ENCODE measurements at places on chromosomes 16 and 17. TPM values are rescaled to one million over a fixed set of nuclear protein-coding genes. Genes with fewer than 3 reads are reported as not detected.

HYDIN gene
- polyA plus RNA-seq: 0.65 TPM

PMFBP1 gene
- polyA plus RNA-seq: 0.07 TPM

G6PC1 gene
- not detected for polyA plus RNA-seq

RAPGEFL1 gene
- polyA plus RNA-seq: 2.3 TPM

DNA sequence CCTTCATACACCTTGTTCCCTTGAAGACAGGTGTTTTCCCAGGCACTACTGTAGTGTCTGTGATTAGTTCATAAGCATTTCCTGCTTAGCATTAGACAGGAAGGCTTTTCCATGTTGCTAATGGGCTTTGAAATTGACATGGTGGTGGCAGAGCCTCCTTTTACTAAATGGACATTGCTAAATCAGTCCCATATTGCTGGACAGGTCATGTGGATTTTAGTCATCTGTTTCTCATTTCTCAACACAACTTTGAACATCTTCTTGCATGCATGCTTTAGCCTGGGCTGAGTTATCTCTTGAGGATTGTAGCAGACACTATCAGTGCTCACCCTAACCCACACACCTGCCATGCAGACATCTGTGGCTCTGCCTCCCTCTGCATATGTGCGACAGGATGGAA lies 13.7 kb upstream of the BCO1 start:
- no peak for DNase-seq

- no peak for DNase-seq
Measured at GRCh38 chr17:2551928-2552327, 40.2 kb upstream of the METTL16 start.

GRCh38 chr17:42647778-42648177 lies 11.3 kb upstream of the TUBG2 start:
- no peak for DNase-seq

GRCh38 chr17:66345264-66345663 lies 42.9 kb downstream of the PRKCA start:
- no peak for DNase-seq

DNA sequence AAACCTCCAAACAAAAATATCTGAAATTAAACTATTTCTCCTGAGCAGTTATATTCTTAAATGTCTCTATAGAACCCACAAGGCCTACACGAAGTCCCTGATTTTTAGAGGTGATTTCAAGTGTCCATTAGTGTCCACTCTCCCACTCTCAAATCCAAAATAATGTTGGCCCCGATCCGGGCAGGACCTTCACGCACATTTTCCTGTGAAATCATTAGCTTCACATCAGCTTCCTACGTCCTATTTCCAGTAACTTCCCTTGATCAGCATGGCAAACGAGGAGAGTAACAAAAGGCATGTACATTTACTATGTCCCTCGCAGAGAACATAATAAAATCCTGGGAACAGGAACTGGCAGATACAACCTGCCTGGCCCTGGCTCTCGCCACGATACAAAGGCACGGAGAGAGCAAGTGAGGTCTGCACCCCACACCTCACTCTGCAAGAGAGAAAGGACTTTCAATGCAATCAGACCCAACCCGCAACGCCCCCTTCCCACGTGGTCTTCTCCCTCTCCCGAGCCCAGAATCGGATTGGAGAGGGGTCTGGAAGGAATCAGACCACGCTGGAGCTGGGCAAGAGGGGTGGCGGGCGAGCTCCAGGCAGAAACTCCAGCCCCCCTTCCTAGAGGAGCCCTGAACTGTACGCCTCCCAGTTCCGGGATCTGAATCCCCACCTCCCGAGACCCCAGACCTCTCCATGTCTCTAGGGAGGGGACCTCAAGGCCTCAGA lies 17.5 kb upstream of the C17orf78 start:
- no peak for DNase-seq

- DNase-seq: no peak
Measured at GRCh38 chr16:912322-912683, 58.5 kb downstream of the LMF1 start.

- DNase-seq: no peak
Measured at GRCh38 chr17:29611351-29612093, 11.2 kb downstream of the CORO6 start.

DNA sequence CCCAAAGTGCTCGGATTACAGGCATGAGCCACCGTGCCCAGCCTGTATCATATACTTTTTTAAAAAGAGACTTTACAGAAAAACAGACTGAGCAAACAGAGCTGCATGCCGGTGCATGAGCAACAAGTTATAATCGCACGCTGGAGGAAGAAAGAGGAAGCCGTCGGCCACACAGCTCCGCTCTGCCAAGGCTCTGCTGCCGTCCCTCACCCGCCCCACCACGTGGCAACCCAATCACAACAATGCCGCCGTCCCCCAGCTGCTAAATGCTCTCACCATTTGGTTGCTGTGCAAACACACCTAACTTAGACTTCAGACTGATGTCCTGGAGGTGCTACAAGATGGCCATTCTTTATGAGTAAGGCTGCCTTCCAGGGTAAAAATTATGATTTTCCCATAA lies 83.5 kb downstream of the ADCY9 start:
- no peak for DNase-seq

DNA sequence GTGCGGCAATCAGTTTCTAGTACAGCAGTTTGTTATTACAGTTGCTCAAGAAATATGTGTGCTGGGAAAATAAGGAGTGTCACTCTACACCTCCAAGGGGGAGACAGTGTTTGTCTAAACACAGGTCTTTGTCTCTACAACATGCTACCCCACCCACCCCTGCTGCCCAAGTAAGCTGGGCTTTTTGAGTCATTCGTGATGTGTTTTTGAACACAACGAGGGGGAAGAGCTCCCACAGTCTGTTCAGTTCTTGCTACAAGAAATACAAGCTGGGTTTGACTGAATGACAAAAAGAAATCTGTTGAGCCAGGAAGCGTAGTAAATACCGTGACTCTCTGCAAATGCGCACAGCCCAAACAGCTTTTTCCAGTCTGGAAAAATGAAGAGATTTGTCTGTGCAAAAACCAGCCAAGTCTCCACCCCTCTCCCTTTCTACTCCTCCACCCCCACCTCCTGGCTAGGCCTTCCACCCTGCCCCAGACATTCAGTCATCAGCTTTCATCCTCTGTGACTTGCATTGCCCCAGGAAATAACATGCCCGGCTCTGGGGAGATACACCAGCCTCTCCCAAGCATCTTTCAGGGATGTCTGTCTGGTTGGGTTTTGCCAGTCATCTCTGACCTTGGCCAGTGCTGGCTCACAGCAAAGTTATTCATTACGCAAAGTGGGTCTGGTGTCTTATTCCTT lies 25.7 kb downstream of the CHD9 start:
- DNase-seq: peak; percentile 74
